ENCODE measurements at places on chromosomes 16 and 17.

DNA sequence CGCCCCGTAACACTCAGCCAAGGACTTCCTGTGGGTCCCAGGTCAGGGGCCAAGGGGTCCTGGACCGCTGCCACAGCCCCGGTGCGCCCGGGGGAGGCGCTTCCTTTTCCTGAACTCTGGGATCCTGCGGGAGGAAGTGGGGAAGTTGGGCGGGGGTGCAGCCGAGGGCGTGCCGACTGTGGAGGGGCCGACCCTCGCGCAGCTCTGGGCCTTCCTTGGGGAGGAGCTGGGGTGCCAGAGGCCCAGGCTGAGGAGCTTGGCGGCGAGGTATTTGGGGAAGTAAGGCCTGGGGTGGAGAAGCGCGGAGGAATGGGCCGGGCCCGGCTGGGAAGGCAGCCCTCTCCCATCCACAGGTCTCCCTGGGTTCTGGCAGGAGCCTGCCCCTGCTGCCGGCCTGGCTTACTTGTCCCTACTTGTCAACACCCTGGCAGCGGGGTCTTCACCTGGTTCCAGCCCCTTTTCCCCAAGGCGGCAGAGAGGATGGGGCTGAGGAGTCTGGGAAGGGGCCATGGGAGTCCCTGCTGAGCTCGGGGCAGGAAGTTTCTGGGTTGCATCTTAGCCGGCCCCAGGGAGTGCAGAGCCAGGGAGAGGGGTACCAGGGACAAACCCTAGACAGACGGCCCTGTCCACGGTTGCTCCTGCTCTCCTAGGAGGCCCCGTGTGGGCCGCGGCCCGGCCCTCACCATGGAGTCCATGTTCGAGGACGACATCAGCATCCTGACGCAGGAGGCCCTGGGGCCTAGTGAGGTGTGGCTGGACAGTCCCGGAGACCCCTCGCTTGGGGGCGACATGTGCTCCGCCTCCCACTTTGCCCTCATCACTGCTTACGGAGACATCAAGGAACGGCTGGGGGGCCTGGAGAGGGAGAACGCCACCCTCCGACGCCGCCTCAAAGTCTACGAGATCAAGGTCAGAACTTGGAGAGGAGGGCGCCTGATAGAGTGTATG is 1.7 kb downstream of the TBKBP1 start:
- peak; percentile 82 for DNase-seq

GRCh38 chr16:83779886-83780285 is 27.9 kb upstream of the HSBP1 start:
- no peak for DNase-seq

DNA sequence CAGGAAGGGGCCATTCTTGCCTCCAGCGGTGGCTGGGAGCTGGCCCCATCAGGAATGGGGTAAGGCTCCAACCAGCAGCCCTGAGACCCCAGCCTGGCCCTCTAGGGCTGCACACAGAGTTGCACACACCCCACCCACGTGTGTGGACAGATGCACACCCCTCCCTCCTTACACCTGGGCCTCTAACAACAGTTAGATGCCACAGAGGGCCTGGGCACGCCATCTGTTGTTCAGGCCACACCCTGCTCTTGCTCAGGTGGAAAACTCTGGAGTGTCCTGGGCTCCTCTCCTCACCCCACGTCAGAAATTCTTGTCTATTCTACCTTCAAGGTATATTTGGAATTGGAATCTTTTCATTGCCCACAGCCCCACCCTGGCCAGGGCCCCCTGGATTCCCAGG is 13.3 kb upstream of the RAI1 start:
- no peak for DNase-seq

GRCh38 chr17:31200287-31200686 is 96.8 kb downstream of the OMG start:
- no peak for DNase-seq

DNA sequence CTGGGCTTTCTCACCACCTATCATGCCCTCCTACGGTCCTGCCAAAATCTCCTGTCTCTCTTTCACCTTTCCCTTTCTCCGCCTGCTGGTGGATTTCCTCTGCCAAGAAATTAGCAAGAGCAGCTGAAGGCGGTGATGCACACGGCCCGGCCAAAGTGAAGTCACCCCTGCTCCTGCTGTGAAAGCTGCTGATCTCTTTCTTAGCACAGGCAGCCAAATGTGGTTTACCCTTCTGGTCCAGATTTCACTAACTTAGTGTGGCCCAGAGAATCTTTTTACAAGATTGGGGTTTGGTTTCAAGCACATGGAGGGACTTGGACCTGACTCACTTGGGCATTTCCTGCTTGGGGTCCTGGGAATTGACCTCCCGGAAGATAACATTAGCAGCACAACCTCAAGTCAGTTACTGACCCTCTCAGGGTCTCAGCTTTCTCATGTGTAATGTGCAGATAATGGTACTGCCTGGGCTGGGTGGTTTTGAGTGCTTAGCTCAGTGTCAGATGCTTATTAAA is 155.7 kb downstream of the SOCS1 start:
- DNase-seq: peak; percentile 70

DNA sequence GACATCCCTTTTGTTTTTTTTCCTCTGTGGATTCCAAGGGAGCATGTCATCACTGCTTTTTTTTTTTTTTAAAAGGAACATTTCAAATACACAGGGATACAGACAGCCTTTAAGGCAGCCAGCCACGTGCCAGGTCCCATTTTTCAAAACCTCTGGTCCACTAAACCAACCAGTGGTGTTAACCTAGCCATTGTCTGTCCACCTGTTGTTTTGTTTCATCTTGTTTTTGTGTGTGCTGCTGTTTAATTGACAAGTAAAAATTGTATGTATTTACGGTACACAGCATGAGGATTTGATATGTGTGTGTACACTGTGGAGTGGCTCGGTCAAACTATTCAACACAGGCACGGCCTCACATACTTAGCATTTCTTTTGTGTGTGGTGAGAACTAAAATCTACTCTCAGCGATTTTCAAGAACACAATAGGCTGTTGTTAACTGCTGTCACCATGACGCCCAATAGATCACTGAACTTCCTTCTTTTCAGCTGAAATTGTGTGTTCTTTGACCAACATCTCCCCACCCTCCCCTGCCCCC is 19.2 kb downstream of the TMEM114 start:
- no peak for DNase-seq

GRCh38 chr16:28003923-28004322 is 59.6 kb downstream of the GSG1L start:
- DNase-seq: no peak

DNA sequence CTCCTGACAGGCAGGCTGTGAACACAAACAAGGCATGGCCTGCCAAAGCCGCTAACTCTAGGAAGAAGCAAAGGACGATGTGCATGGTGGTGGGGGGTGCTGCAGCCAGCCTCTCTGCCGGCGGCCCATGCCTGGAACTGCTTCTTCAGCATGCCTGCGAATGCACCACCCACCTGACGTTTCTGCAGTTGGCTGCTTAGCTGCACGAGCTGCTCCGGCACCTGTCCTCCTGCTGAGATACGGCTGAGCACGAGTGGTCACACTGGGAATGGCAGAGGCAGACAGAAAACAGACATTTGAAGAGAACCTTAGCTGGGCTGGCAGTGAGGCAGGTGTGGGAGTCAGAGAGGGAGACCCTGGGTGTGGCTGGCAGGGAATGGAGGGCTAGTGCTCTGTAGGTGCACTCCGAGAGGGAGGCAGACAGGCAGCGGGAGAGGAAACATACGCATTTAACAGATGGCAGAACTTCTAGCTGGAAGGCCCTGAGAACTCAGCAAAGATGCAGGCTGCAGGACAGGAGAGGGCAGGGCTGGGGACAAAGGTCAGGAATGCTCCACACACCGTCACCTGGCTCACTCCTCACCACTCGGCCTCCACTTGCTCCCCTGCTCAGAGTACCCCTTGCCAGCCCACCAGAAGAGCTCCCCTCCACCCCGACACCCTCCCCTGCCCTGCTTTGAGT is 5.2 kb downstream of the FLCN start:
- no peak for DNase-seq

GRCh38 chr17:13940858-13941665 is 128.2 kb upstream of the COX10 start:
- DNase-seq: no peak

- DNase-seq: no peak
These were observed 161.0 kb upstream of the NLRP1 start for GRCh38 chr17:5745111-5745813.
